Astrocyte of the spinal cord (primary cell): ENCODE measurements at places on chromosomes 4 and X.

DNA sequence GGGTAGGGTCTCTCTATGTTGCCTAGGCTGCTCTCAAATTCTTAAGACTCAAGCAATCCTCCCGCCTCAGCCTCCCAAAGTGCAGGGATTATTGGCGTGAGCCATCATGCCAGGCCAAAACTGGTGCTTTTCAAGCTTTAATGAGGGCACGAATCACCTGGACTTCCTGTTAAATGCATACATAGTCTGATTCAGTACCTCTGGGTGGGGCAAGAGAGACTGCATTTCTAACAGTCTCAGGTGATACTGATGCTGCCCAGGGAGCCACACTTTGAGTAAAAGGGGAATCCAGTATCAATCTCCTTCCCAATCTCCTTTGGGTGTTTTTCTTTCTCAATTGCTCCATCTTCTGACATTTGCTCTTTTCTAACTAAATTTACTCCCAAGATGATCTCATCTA, 96.5 kb downstream of the SH3RF1 start:
- DNase-seq = no peak

DNA sequence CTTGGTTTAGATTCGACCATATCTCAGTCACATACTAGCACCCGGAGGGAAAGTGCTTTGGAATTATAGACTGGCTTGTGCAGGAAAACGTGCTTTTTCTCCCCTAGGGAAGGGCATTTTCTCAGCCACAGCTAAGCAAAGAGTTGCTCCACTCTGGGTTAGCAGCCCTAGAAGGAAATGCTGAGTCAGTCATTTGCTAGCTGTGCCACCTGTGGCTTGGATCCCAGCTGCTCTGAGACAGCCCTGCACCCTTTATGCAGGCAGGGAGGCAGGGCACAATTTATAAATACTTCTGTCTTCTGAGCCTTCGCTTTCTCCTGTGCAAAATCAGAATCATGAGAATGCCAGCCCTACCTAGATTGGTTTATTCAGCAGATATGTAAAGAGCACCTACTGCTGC, 1.3 kb upstream of the USP51 start:
- no peak for DNase-seq

- peak; percentile 34 for DNase-seq
Observed at GRCh38 chr4:158090323-158090722, 82.5 kb downstream of the GASK1B start.

DNA sequence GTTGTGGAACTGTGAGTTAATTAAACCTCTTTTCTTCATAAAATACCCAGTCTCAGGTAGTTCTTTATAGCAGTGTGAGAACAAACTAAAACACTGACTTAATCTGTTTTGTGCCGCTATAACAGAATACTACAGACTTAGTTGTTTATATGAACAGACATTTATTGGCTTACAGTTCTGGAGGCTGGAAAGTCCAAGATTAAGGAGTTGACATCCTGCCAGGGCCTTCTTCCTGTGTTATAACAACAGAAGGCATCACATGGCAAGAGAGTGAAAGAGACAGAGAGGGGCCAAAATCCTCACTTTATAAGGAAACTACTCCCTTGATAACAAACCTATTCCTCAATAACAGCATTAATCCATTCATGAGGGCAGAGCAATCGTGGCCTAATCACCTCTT, 42.5 kb upstream of the KCNIP4 start:
- DNase-seq = peak; percentile 5

DNA sequence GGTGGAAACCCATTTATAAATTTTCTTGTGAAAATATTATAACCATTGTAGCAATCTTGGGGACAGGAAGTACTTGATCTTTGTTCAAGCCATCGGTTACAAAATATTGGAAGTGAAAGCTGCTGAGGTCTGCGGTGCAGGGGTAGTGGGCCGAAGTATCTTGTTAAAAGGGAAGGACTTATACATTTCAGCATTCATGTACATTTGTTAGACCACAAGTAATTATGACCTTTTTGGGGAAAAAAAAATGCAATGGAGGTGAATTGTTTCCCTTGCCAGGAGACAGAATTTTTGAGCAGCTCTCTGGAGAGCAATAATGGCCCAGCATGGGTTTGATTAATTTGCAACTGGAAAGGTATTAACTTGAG, 121.3 kb downstream of the EGF start:
- DNase-seq = no peak
